ENCODE measurements at places on chromosomes 13 and 19. TPM values are rescaled to one million over a fixed set of nuclear protein-coding genes. Genes with fewer than 3 reads are reported as not detected.

DNA sequence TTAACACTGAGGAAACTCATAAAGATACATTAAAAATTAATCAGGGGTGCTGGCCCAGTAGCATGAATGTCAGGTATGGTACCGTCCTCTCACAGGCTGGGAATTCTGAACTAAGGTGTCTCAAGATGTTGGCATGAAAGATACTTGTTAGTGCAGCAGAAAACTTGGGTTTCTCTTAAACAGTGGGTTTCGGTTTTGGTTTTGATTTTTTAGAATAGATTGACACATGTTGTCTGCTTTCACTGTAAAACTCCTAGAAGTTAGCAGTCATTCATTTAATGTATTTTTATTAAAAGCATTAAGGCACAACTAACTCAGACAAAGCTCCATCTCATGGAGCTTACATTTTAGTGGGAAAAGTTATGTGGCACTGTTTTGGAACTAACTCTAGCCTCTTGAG, 3.5 kb upstream of the OBI1 start:
- DNase-seq: no peak

DNA sequence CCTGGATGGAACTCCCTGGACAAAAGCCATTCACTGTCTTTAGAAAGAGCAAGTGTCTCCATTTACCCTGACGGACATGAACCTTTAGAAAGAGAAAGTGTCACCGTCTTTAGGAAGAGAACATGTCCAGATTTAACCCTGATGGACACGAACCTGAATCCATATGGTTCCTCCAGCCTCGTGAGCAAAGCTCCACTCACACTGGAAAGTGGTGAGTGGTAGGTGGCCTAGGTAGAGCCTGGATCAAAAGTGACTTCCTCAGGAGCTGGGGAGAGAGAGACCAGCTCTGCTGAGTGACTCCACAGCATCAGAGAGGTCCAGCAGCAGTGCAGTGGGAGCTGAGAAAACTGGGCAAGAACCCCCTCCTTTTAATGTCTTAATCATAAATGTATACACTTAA, 59.8 kb upstream of the IRS2 start:
- DNase-seq: no peak

DNA sequence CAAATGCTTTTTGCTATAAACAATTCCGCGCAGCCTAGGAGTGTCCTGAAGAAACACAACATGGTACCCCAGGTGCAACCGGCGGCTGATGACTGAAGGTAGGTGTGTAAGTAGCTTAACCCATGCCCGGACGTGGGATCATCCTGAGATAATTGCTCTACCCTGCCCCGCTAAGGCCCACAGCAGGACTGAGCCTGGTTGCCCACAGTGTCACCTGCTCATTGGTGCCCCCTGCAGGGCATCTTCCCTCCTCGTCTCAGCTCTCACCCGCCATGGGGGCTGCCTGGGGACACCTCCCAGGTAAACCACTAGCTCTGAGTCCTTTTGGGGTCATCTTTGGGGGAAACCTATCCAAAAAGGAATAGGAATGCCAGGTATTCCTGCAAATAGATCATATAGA, 22.3 kb downstream of the TMEM161A start:
- DNase-seq: no peak

DNA sequence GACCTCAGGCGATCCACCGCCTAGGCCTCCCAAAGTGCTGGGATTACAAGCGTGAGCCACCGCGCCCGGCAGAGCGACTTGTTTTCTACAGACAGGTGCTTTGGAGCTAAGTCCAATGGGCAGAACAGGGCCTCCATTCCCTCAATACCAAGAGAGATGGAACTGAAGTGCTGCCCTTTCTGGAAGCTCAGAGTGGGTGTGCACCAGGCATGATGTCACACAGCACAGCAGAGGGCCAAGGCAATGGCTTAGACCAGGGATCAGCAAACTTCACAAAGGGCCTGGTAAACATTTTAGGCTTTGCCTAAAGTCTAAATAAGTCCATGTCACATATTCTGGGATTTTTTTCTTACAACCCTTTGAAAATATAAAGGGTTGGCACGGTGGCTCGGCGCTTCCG, 21.3 kb downstream of the TLE6 start:
- no peak for DNase-seq

Gene MCEMP1
- total RNA-seq: 0.26 TPM

Gene SPINT2
- 52.0 TPM for total RNA-seq

Gene ZNF878
- 0.85 TPM for total RNA-seq
